ENCODE measurements at places on chromosomes 5 and 9. TPM values are rescaled to one million over a fixed set of nuclear protein-coding genes. Genes with fewer than 3 reads are reported as not detected.

- peak; percentile 66 for DNase-seq
- H3K27ac ChIP-seq = no peak overlapping the region
- no peaks in the 10 kb centered on the region for H3K36me3 ChIP-seq
- H3K27me3 ChIP-seq = no peaks in the 10 kb centered on the region
- H3K4me3 ChIP-seq = no peak overlapping the region
These were observed 28.8 kb downstream of the EPB41L4A start for GRCh38 chr5:112390327-112390726.

DNA sequence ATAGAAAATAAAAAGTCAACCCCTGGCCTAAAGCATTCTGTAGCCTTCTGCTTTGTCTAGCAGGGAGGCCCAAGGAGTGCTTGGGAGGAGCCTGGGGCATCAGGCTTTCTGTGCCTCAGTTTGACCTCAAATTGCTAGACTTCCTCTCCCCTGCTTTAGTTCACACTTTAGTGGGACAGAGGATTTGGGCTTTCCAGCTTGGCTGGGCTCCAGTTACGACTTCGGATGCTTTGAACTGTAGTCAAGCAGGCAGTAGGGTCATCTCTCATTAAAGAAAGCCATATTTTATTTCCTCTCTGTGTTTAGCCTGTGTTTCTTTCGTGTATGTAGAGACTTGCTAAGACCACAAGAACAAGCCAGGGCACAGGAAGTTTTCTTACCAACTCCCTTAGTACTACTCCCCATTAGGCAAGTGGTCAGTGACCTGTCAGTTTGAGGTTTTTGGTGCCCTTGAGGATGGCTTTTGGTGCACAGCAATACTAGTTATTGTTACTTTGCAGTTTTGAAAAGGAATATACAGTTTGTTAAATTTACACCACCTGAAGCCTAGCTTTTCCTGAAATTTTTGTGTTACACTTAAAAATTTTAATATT lies 334.7 kb downstream of the NDUFS4 start:
- no peak overlapping the region for H3K4me3 ChIP-seq
- H3K36me3 ChIP-seq = no peaks in the 10 kb centered on the region
- no peaks in the 10 kb centered on the region for H3K27me3 ChIP-seq
- H3K4me1 ChIP-seq = no peaks in the 10 kb centered on the region
- no peak overlapping the region for H3K27ac ChIP-seq

DNA sequence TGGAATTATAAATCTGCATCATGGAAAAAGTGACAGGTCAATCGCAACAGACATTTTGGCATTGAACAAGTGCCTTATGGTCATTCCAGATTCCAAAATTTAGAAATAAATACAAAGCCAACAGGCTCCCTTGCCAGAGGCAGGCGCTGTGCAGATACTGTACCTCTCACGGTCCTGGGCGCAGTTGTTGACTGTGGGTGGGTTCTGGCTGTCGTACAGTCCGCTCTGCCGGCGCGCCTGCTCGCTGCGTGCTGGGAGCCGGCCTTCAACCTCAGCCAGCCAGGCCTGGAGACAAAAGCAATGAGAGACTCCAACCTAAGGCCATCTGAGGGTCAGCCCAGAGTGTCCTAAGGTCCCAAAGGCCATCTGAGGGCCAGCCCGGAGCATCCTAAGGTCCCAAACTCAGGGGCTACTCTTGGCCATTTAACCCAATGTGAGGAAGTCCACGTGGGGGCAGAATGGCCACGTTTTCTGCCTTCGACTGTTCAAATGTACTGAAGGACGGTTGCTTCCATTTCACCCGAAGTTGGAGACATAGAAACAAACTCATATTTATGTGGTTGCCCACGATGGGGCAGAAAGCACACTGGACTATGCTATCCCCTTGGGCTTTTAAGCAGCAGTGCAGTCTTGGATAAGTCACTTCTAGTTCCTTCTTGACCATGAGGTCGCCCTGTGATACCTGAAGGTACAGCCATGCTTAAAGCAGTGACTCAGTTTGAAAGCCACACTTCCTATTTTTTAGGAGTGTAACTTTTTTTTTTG lies 65.2 kb downstream of the USP20 start:
- H3K4me3 ChIP-seq = no peak overlapping the region
- no peak overlapping the region for H3K27ac ChIP-seq
- H3K4me1 ChIP-seq = no peaks in the 10 kb centered on the region
- H3K27me3 ChIP-seq = no peaks in the 10 kb centered on the region

GRCh38 chr9:17795744-17796143 lies 216.9 kb downstream of the SH3GL2 start:
- H3K27me3 ChIP-seq = no peaks in the 10 kb centered on the region
- DNase-seq = no peak
- H3K4me1 ChIP-seq = no peaks in the 10 kb centered on the region
- H3K36me3 ChIP-seq = no peaks in the 10 kb centered on the region
- no peak overlapping the region for H3K27ac ChIP-seq

GRCh38 chr5:40877371-40877988 lies 31.8 kb upstream of the C7 start:
- DNase-seq = no peak
- H3K27ac ChIP-seq = no peak overlapping the region
- H3K4me3 ChIP-seq = no peak overlapping the region
- H3K4me1 ChIP-seq = no peaks in the 10 kb centered on the region
- H3K27me3 ChIP-seq = no peaks in the 10 kb centered on the region

DNA sequence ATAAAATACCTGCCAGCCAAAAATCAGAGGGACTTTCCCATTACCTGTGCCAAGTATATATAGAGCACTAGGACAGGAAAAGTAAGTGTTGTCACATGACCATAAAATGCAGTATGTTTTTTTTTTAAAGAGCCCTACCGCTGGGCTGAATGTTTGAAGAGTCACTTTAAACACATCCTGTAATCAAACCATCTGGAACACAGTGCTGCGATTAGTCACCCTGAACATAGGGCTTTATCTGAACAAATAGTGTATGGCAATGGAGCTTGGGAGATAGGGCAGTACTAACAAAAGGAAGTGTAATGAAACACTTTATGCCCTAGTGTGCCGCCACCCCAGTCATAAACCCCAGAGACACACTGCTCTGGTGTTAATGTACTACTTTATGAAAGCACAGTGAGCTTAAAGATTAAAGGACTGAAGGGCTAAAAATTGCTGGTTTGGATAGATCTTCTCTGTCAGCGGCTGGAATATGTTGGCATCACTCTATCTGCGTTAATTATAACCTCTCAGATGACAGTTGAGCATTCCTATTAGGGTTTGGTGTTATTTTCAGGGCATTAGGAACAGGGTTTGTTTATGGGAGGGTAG lies 90.4 kb downstream of the ZNF608 start:
- peaks cover 51% of the 10 kb centered on the region for H3K4me1 ChIP-seq
- H3K27ac ChIP-seq = peak overlapping the region; percentile 52
- no peaks in the 10 kb centered on the region for H3K36me3 ChIP-seq
- H3K4me3 ChIP-seq = no peak overlapping the region
- no peak for DNase-seq

GRCh38 chr9:28915202-28915930 lies 1342.1 kb upstream of the C9orf72 start:
- no peaks in the 10 kb centered on the region for H3K36me3 ChIP-seq
- H3K27ac ChIP-seq = no peak overlapping the region
- H3K27me3 ChIP-seq = no peaks in the 10 kb centered on the region

DNA sequence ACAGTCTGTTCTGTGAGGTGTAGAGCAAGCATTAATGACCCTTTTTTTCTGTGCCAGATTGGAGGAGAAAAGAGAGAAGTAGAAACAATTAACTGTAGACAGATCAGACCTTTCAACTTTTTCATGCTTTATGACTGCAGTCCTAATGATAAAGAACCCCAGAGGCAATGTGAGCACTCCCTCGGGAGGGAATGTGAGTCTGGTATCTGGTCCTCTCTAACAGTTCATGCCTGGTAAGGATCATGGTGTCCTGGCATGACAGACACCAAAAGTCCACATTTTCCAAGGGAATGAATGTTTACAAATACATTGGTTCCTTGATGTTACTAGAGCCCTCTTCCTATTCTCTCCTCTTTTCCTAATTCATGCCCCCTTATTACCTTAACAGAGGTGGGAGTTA lies 70.3 kb downstream of the MTAP start:
- H3K4me3 ChIP-seq = no peak overlapping the region
- no peaks in the 10 kb centered on the region for H3K27me3 ChIP-seq
- no peak for DNase-seq
- no peaks in the 10 kb centered on the region for H3K36me3 ChIP-seq
- no peak overlapping the region for H3K27ac ChIP-seq

DNA sequence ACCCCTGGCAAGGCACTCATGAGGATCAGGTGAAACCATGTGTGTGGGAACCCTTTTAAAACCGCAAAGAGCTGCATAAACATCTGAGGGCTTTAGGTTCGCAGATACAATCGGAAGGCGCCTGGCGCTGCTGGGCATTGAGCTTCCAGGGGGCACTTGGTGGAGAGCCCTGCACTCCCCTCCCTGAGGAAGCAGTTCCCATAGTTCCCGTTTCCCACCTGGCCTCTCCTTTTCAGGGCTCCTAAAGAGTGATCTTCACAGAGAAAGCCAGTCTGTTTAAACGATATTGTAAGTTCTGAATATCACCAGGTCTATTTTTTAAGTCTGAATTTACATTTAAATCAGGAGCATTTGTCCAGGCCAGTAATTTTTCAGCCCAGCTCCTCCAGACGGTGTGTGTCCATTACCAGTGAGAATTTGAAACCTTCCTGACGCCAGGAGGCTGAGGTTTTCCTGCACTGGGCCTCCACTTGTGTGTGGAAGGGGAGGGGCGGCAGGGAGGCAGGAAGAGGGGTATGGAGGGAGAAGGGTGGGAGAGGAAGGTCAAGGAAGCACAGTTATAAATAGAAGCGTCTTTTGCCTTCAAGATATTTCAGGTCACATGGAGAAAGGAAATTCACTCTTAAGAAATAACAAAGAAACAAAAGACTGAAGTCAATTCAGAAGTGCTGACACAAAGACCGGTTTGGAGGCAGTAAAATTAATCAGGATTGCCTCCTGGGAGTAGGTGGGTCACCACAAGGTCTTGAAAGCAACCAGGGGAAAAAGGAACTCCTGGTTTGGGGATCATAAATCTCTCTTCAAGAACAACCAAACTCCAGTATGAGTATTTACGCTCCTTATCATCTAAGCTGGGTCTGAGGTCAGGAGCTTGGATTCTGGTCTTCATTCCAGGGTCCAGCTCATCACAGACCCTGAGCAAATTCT lies 14.3 kb upstream of the MGAT1 start:
- DNase-seq = peak; percentile 83
- no peaks in the 10 kb centered on the region for H3K36me3 ChIP-seq
- H3K4me1 ChIP-seq = peaks cover 28% of the 10 kb centered on the region
- H3K27me3 ChIP-seq = no peaks in the 10 kb centered on the region

DNA sequence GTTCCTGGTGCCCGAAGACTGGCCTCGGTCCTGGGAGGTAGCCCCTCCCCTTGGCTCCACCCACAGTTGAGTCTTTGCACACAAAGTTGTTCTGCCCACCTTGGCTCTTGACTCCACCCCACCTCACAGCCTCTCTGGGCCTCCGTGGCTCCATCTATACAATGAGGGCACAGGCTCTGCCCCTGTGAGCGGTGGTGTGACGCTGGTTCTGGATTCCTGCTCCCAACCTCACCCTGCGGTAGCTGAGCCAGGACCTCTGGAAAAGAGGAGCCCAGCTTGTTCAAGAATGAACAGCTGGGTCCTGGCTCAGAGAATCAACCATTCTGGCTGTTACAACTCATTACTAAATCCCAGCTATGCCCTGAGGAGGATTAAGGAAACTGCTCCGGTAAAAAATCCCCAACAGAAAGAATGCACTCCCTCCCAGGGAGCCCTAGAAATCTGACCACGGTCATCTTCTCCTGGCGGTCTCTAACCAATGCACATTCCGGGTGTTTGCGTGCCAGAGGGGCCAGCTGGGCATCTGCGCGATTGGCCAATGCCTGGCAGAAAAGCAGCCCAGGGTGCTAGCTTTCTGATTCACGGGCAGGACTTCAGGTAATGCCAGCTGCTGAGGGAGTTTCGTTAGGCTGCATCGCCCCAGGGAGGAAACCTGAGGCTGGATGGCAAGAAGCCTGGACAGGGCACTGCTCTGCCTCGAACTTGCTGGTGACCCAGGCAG lies 9.9 kb upstream of the GRHPR start:
- no peaks in the 10 kb centered on the region for H3K36me3 ChIP-seq
- no peaks in the 10 kb centered on the region for H3K27me3 ChIP-seq
- peak; percentile 36 for DNase-seq
- H3K27ac ChIP-seq = no peak overlapping the region

GRCh38 chr9:133852431-133852830 lies 114.3 kb upstream of the SARDH start:
- H3K27ac ChIP-seq = no peak overlapping the region
- no peaks in the 10 kb centered on the region for H3K4me1 ChIP-seq
- no peaks in the 10 kb centered on the region for H3K27me3 ChIP-seq
- no peaks in the 10 kb centered on the region for H3K36me3 ChIP-seq

DNA sequence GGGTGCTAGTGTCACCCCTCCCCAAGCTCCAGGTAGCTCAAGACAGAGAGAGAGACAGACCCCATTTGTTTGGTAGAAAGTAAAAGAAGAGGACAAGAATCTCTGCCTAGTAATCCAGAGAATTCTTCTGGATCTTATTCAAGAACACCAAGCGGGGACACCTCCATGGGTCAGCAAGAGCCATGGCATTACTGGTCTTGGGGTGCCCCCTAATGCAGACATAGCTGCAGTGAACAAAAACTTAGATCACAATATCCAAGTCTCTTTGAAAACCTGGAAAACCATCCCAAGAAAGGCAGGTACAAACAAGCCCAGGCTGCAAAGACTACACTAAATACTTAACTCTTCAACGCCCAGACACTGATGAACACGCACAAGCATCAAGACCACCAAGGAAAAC lies 29.9 kb upstream of the PDE4D start:
- no peak for DNase-seq
- H3K27me3 ChIP-seq = no peaks in the 10 kb centered on the region
- H3K36me3 ChIP-seq = no peaks in the 10 kb centered on the region

- no peaks in the 10 kb centered on the region for H3K27me3 ChIP-seq
- H3K27ac ChIP-seq = peak within 1 kb of the TSS; percentile 86
- peak; percentile 96 for DNase-seq
- no peaks in the 10 kb centered on the region for H3K36me3 ChIP-seq
- H3K4me1 ChIP-seq = peaks cover 8% of the 10 kb centered on the region
These were observed at the start of gene ANKRD31 for GRCh38 chr5:75236322-75237316. Gene ANKRD31 (minus strand): TSS chr5:75236878. CDS start chr5:75236686, 192 bp downstream.

- DNase-seq = no peak
- no peaks in the 10 kb centered on the region for H3K27me3 ChIP-seq
- no peak overlapping the region for H3K27ac ChIP-seq
- H3K36me3 ChIP-seq = no peaks in the 10 kb centered on the region
These were observed 181.9 kb downstream of the ZNF462 start for GRCh38 chr9:107044872-107045271.

PLAA gene
- 26.9 TPM for total RNA-seq

SLC45A2 gene
- total RNA-seq = 0.22 TPM

MSX2 gene
- 0.79 TPM for total RNA-seq

SLC46A2 gene
- total RNA-seq = 0.66 TPM

SPATA9 gene
- 1.0 TPM for total RNA-seq

FAM114A2 gene
- total RNA-seq = 36.2 TPM

Data from kidney (tissue), 22 donors.